ENCODE measurements at places on chromosomes 6 and 20.
A peak's percentile ranks its signal among the peaks of the same experiment; 100 is the strongest.

- no peak for DNase-seq
Measured at GRCh38 chr6:186340-186965, 105.8 kb upstream of the DUSP22 start.

GRCh38 chr6:112308476-112308875, 38.7 kb upstream of the RFPL4B start:
- DNase-seq: no peak

DNA sequence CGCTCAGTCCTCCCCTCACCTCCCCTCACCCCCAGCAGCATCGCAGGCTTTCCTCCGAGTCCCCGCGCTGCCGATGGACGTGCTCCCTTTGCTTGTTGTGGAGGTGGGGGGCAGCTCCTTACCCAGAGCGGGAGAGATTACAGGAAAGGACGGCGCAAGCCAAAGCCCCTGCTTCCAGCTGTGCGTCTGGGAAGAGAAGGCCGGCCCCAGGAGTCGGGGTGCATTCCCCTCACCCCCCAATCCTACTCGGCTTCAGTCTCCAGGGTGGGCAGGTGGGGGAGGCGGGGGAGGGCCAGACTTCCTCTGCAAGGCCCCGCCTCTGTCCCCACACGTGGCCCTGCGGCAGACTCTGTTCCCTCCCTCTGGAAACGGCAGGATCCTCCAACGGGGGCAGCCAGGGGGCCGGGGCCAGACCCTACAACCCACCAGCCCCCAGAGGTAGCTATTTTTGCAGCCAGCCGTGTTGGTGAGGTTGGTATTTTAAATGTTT, 43.6 kb downstream of the NTSR1 start:
- no peak for DNase-seq

DNA sequence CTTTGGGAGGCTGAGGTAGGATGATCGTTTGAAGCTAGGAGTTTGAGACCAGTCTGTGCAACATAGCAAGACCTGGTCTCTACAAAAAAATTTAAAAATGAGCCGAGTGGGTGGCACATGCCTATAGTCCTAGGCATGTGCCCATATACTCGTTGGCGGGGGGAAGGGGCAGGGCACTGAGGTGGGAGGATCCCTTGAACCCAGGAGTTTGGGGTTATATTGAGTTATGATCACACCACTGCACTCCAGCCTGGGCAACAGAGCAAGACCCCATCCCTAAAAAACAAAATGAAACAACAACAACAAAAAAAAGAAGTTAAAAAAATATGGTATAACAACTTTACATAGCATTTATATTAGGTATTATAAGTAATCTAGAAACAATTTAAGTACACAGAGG, 47.8 kb downstream of the LHFPL5 start:
- no peak for DNase-seq

DNA sequence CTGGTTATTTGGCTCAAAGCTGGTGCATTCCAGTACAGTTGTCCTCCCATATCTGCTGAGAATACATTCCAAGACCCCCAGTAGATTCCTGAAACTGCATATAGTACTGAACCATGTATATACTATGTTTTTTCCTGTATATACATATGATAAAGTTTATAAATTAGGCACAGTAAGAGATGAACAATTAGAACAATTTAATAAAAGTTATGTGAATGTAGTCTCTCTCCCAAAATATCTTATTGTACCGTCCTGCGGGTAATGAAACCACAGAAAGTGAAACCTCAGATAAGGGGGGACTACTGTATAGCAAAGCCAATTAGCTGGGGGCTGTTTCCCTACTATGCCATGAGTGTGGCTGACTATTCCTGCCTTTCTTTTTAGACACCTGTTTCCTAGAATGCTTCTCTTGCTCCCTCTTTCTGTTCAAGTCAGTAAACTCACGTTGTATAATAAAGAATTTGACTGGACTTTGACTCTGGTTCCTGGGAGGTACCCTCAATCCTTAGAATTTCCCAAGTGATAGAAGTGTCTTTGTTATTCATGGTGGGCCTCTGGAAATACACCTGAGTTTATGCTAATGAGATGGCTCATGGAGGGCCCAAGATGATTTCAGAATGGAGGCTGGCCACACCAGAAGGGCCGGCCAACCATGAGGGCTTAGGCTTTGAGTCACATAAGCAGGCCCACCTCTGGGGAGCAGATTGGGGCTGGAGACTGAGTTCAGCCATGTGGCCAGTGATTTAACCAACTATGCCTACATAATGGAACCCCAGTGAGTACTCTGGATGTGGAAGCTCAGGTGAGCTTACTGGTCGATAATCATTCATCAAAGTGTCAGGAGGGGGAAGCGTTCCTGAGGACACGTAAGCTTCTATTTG, 689 bp upstream of the BLOC1S5 start:
- DNase-seq: no peak

DNA sequence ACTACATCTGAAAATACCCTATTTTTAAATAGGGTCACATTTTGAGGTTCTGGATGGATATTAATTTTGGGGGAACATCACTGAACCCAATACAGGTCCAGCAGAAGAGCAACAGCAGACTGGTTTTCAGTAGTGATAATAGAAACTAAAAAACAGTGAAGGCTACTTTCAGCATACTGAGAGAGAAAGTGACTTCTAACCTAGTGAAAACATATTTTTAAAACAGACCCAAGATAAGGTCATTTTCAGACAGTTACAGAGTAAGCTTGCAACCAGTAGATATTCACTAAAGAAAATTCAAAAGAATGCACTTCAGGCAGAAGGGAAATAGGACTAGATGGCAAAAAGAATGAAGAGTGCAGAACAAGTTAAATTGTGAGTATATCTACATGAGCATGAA, 42.0 kb upstream of the TMEM244 start:
- no peak for DNase-seq

DNA sequence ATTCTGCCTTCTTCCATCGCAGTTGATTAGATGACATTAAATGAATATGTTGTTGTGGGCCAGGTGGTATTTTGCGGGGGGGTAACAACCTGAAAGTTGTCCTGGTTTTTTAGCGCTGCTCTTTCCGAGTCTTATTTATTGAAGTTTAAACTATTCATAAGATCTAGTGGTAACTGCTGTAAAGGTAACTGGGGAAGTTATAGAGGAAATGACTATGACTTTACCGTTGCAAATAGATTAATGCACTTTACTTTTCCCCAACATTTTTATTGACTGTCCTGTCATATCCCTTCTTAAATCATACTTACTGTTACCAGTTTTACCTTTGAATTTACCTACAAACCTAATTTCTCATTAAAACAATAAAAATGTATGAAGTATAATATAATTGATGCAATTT, 173.4 kb downstream of the ARID1B start:
- DNase-seq: no peak

GRCh38 chr20:63567136-63567385, 7.0 kb downstream of the HELZ2 start:
- no peak for DNase-seq

DNA sequence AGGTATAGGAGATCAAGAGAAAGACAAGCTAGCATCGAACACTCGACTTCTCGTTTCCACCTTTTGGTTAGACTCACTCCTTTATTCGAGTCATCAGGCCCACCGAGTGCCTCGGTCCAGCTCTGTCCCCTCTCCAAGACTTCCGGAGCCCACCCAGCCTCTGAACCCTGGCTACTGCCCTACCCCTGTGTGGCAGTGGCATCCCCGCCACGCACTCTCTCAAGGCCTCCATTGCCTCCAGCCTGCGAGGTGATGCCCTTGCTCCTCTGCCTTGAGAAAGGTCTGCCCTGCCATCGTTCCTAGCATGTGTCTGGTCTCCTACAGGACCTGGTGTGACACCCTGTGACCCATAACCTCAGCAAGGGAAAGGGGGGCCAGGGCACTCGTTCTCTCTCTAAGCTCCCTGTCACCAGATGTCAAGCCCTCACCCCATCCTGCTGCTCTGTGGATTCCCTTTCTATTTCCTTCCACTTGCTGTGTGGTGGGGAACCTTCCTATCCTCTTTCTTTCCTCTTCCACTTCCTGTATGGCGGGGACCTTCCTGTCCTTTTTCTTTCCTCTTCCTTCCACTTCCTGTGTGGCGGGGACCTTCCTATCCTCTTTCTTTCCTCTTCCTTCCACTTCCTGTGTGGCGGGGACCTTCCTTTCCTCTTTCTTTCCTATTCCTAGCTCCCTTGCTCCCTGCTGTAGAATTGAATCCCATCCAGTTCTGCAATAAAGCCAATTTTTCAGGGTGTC, 44.7 kb upstream of the QKI start:
- no peak for DNase-seq

GRCh38 chr20:24328901-24329300, 140.5 kb upstream of the SYNDIG1 start:
- no peak for DNase-seq

- DNase-seq: no peak
Measured at GRCh38 chr20:8145246-8146168, 13.4 kb downstream of the PLCB1 start.

DNA sequence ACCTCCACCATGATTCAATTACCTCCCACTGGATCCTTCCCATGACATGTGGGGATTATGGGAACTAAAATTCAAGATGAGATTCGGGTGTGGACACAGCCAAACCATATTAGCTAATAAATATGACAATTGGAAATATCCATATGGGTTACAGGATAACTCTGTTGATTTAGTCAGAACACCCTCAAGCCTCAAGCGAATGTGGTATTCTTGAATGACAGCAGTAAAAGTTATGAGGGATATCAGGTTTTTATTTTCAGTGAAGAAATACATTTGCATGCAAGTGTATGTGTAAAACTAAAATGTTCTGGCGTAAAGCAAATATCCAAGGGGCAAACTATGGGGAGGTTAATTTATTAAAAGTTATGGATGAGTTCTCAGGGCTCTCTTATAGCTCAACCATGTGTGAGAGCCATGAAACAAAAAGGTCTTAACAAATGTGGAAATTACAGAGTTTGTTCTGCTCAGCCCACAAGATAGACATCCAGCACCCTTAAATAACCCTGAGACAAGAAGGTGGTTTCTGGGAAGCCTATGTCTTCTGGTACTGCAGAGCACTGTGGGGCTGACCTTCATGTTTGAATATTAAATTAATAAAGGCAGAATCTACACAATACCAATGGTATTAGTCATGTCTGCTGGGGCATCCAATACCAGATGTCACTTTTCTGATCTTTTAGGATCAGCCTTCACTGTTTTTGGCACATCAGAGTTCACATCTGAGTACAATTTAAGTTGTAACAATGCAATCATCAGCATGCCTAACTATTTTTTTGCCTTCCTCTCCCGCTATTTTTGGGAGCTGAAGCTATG, 370.5 kb upstream of the RSPO3 start:
- peak; percentile 59 for DNase-seq

GRCh38 chr6:154632119-154632518, 101.1 kb upstream of the SCAF8 start:
- no peak for DNase-seq

DNA sequence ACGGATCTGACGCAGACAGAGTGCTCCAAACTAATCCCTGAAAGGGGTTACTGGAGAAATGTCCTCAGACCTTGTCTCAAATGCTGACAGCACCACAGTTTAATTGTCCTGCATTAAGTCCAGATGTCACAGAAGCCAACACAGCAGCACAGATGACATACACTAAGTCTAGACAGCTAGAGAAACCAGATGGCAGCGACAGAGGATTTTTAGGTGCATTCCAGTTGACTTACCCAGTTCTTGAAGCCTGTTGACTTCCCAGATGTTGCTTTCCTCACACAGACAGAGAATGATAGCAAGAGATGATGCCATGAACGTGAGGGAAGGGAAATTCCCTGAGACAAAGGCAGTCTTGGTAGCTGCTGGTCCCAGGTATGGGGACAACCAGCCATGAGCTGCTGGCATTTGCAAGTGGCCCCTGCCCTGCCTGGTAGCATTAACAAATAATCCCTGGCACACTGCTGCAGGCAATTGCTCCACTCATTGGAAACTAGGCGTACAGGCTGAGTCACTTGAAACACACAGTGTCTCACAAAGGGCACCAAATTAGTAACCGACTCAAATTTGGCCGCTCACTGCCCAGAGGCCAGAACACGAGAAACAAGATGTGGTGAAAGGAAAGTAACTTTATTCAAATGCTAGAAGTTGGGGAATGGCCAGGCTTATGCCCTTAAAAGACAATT, 52.2 kb downstream of the ADGB start:
- DNase-seq: no peak

DNA sequence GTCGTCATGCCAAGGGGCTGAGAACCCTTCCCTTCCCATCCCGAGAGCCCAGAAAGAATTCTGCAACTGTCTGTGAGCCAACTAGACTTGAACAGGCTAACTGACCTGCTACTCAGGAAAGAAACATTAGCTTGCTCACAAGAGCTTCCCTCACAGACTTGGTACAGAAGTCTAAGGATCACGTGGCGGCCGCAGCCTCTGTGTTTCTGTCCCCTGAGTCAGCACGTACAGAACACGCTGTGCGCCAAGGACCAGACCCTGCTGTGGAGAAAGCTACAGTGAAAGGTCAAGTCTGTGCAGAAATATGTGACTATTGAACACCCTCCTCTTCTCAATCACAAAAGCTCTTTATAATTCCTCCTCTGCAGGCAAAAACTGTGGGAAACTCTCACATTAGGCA, 151.3 kb upstream of the QKI start:
- DNase-seq: no peak

GRCh38 chr6:73393278-73393677, 1.4 kb upstream of the DDX43 start:
- no peak for DNase-seq

GRCh38 chr20:23207826-23208540, 121.9 kb upstream of the CD93 start:
- no peak for DNase-seq

DNA sequence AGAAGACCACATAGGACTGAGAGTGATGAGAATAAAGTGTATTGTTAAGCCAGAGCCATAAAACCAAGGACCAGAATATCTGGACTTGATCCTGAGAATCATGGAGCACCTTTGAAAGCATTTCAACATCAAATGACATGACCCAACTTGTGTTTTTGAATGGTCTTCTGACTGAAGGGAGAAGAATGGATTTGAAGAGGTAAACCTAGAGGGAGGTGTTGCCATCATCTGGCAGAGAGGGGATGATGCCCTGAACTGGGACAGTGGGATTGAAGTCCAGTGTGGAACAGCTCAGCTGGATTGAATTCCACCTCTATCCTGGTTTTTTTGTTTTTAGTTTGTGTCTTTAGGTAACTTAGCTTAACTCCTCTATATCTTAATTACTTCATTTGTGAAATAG, 570.0 kb downstream of the TBC1D32 start:
- no peak for DNase-seq

DNA sequence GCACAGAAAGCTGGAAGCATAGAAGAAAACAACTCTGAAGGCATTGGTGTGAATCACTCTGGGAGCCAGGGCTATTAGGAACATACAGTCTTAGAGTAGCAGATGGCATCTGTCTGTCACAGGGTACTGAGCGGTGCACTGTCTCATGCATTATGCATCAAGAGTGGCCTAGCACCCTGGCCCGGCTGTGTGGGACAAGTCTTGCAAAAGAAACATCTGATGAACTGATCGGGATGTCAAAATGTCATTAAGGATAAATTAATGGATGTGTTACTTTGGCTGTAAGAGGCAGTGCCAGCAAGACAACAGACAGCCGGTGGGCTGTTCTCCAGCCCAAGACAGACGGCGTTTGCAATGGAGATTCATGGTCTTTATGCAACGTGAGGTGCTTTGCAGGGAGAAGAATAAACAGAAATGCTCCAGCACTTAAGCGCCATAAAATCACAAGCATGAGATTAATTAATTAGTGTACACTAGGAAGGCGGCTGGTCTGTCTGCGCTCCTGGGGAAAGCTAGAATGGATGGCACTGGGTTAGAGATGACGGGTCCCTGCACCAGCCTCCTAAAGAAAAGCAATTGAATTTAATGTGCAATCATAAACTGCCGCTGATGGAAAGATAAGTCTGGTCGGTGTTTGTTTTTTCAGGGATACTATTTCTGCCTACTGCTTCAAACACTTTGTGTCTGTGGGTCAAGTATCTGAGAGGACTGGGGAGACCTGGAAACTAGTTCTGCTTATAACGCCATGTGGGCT, 600.6 kb upstream of the CHD6 start:
- DNase-seq: no peak

- DNase-seq: no peak
Measured at GRCh38 chr6:122484760-122485159, 13.2 kb upstream of the SERINC1 start.
